ENCODE measurements at places on chromosomes 7 and 10. TPM values are rescaled to one million over a fixed set of nuclear protein-coding genes. Genes with fewer than 3 reads are reported as not detected.

GRCh38 chr10:36038316-36038955 is 396.3 kb upstream of the FZD8 start:
- DNase-seq: no peak

DNA sequence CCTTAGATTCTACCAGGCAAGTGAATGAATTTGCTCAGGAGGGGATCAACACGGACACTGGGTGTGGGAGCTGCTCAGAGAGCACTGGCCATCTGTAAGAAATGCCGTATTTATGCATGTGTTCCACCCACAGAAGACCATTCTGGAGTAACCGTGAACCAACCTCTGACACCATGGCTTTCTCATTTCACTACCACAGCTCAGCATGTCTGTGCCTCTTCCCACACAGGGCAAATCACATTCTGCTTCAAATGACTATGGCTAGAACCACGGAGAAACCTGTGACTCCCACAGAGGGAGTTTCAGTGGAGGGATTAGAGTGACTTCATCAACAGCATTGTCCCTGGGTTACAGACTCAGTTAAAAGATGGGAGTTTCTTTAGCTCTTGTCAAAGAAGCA is 893.4 kb downstream of the XPNPEP1 start:
- DNase-seq: no peak

DNA sequence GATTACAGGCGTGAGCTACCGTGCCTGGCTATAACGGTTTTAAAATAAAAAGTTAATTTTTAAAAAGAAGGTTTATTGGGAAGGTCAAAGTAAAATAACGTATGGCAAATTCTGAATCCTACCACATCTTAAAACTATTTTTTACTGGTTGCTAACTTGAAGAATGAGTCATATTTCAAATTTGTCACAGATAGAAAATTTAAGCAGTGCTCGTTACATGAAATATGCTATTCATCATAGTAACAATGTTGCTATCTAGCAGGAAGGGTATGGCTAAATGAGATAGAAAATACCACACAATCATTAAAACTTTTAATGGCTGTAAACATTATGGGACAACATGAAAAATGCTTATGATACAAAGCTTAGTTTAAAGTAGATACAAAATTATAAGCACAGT is 500.5 kb downstream of the PHTF2 start:
- no peak for DNase-seq

- DNase-seq: no peak
Observed at GRCh38 chr10:128221117-128221516, 94.9 kb upstream of the MKI67 start.

KLF14 gene
- total RNA-seq: not detected

FAM204A gene
- total RNA-seq: 34.6 TPM

Data from lower leg skin (tissue), 4 donors.